ENCODE measurements at places on chromosomes 2 and 18.
A peak's percentile ranks its signal among the peaks of the same experiment; 100 is the strongest.

GRCh38 chr2:206158563-206159345 lies 490 bp downstream of the NDUFS1 start:
- DNase-seq, result no peak
- peak overlapping the region; percentile 97 for H3K4me3 ChIP-seq
- peaks cover 57% of the 10 kb centered on the region for H3K4me1 ChIP-seq
- H3K36me3 ChIP-seq, result peaks cover 18% of the 10 kb centered on the region

DNA sequence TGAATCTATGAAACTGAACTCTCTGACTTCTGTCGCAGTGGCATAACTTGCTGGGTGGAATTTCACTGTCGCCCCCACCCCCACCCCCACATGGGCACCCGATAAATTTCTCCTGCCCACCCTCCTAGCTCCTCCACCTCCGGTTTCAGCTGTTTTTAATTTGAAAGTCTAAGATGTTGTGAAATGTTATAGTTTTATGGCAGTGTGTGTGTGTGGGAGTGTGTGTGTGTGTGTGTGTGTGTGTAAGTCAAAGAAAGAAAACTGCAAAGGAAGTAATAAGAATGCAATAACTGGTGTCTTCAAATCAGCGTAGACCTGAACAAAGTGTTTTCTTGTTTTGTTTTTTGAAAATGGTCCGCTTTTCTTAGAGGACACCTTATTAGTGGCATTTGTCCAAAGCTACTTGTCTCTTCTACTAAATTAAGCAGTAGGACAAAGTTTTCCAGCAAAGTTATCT lies 388 bp downstream of the DTNA start:
- no peak overlapping the region for H3K27ac ChIP-seq
- DNase-seq, result no peak
- no peaks in the 10 kb centered on the region for H3K4me1 ChIP-seq
- H3K27me3 ChIP-seq, result peaks cover 10% of the 10 kb centered on the region

DNA sequence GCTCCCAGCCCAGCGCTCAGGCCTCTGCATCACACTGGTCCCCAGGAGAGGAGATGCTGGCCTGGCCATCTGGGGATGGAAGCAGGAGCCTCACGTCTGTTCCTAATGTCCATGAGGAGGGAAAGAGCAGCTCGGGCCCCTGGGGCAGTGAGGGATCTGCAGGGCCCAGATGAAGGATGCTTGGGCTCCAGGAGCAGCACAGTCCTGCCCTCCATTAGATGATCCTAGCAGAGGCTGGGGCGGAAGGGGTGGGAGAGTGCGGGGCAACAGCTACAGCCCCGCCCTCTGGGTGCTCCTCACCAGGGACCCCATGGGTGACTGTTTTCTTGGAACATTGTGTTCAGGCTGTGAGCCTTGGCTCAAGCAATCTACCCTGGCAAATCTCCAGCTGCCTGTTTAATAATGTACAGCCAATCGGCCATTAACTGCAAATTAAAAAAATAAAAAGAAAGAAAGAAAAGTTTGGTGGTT lies 49.7 kb downstream of the TNS1 start:
- no peaks in the 10 kb centered on the region for H3K36me3 ChIP-seq
- DNase-seq, result no peak
- H3K4me1 ChIP-seq, result no peaks in the 10 kb centered on the region
- no peak overlapping the region for H3K27ac ChIP-seq

- peaks cover 27% of the 10 kb centered on the region for H3K27me3 ChIP-seq
- peaks cover 7% of the 10 kb centered on the region for H3K36me3 ChIP-seq
- no peaks in the 10 kb centered on the region for H3K4me1 ChIP-seq
Observed at GRCh38 chr2:120670771-120671480, 64.7 kb upstream of the GLI2 start.

GRCh38 chr18:70246061-70246466 lies 40.6 kb upstream of the RTTN start:
- no peaks in the 10 kb centered on the region for H3K27me3 ChIP-seq
- DNase-seq, result no peak
- no peak overlapping the region for H3K4me3 ChIP-seq

DNA sequence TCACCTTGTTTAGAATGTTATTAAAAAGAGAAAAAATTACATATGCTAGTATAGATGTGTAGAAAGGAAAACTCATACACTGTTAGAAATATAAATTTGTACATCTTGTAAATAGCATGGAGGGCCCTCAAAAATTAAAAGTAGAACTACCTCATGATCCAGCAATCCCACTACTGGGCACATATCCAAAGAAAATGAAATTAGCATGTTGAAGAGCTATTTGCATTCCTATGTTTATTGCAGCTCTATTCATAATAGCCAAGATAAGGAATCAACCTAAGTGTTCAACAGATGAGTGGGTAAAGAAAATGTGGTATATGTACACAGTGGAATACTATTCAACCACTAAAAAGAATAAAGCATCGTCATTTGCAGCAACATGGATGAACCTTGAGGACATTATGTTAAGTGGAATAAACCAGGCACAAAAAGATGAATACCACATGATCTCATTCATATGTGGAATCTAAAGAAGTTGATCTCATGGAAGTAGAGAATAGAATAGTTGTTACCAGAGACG lies 251.5 kb upstream of the THUMPD2 start:
- DNase-seq, result no peak
- peaks cover 36% of the 10 kb centered on the region for H3K4me1 ChIP-seq
- no peak overlapping the region for H3K27ac ChIP-seq
- H3K27me3 ChIP-seq, result peaks cover 7% of the 10 kb centered on the region
- no peak overlapping the region for H3K4me3 ChIP-seq

DNA sequence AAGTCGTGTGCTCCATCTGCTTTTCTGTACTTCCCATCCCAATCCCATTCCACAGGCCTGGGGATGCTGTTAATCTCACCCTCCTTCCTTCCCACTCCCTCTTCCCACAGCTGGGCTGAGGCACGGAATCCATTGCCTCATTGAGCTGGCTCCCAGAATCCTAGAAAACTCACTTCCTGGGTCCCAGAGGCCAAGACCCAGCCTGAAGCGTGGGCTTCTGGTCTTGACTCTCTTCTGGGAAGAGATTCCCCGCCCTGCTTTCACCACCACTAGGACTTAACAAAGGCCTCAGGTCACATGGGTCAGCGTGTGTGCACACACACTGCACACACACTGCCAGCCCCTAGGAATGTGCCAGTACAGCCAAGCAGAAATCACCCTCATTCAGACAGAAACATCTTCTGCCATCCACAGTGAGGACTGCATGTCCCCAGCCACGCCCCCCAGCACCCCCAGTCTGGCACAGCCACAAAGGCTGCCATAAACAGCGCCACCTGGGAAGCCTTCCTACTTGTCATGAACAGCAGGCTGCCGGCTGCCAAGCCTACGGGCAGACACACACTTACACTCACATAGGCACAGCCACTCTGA lies 165.8 kb downstream of the TNS1 start:
- no peaks in the 10 kb centered on the region for H3K4me1 ChIP-seq
- no peaks in the 10 kb centered on the region for H3K36me3 ChIP-seq
- no peak for DNase-seq
- peaks cover 5% of the 10 kb centered on the region for H3K27me3 ChIP-seq
- no peak overlapping the region for H3K27ac ChIP-seq

- no peaks in the 10 kb centered on the region for H3K36me3 ChIP-seq
- no peaks in the 10 kb centered on the region for H3K27me3 ChIP-seq
- H3K27ac ChIP-seq, result no peak overlapping the region
- no peaks in the 10 kb centered on the region for H3K4me1 ChIP-seq
- H3K4me3 ChIP-seq, result no peak overlapping the region
Observed at GRCh38 chr18:52312346-52312745, 27.7 kb upstream of the DCC start.

GRCh38 chr2:118521960-118522359 lies 325.5 kb downstream of the EN1 start:
- no peak overlapping the region for H3K4me3 ChIP-seq
- H3K4me1 ChIP-seq, result no peaks in the 10 kb centered on the region
- no peaks in the 10 kb centered on the region for H3K27me3 ChIP-seq
